Regular cardiac myocyte (primary cell): ENCODE measurements at places on chromosomes 6 and 20. TPM values are rescaled to one million over a fixed set of nuclear protein-coding genes. Genes with fewer than 3 reads are reported as not detected.

The SIRPB1 gene
- total RNA-seq, result 0.19 and 2.5 TPM in 2 replicates

The ISM1 gene
- total RNA-seq, result not detected in 2 replicates

The TMEM151B gene
- total RNA-seq, result not detected in 2 replicates

The KCNG1 gene
- total RNA-seq, result 5.4 and 13.5 TPM in 2 replicates

The HBS1L gene
- total RNA-seq, result 111 and 146 TPM in 2 replicates

The ERVFRD-1 gene
- not detected in 2 replicates for total RNA-seq

The SCRT2 gene
- not detected in 2 replicates for total RNA-seq

The PNLDC1 gene
- total RNA-seq, result 0.19 and 0.56 TPM in 2 replicates

The SLC16A10 gene
- total RNA-seq, result not detected in 2 replicates

The RIPPLY2 gene
- total RNA-seq, result not detected in 2 replicates

The PBOV1 gene
- not detected in 2 replicates for total RNA-seq

The KCNK16 gene
- total RNA-seq, result not detected in 2 replicates

The ZFP57 gene
- total RNA-seq, result not detected in 2 replicates

The PCSK2 gene
- not detected in 2 replicates for total RNA-seq

The KIAA1755 gene
- 2.5 and 3.1 TPM in 2 replicates for total RNA-seq

The PCK1 gene
- total RNA-seq, result not detected in 2 replicates

The FBXO5 gene
- total RNA-seq, result 4.5 and 32.6 TPM in 2 replicates
